ENCODE measurements at places on chromosomes 3 and 15.

DNA sequence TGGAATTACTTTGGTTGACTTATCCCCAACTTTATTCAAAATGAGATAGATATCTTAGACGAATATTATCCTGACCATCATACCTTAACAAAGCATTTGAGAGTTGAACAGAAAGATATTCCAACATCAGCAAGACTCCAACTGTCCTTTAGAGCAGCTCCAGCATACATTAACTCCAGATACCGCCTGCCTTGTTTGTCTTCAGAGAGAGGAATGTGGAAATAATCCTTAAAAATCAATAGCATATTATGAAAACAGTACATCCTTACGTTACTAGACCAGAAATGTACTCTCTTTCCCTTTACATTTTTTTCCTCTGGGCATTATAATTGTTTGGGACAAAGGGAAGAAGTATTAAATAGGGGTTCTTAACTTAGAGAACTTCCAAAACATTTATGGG is 1.7 kb downstream of the ANKUB1 start:
- DNase-seq = no peak

DNA sequence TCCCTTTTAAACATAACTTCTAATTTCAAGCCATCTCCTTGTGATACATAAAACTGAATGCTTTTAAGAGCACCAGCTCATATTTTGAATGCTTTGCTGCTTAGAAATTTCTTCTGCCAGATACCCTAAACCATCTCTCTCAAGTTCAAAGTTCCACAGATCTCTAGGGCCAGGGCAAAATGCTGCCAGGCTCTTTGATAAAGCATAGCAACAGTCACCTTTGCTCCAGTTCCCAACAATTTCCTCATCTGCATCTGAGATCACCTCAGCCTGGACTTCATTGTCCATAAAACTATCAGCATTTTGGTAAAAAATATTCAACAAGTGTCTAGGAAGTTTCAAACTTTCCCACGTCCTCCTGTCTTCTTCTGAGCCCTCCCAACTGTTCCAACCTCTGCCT is 17.5 kb downstream of the OSTN start:
- DNase-seq = no peak

DNA sequence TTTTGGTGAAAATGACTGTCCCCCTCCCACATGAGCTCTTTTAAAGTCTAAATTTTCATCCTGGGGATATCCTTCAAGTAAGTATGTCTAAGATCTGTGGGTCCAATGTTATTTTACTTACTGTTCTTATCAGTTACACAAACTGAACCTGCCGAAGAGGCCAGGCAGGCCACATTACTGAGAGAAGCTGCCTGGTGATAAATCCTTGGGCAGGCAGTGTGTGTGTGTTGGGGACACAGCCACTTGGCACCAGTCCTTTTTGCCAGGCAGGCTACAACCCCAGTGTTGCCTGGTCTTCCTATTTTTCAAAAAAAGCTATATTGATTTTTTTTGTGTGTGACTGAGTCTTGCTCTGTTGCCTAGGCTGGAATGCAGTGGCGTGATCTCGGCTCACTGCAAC is 50.6 kb upstream of the RASA2 start:
- DNase-seq = no peak

GRCh38 chr3:16808393-16809107 is 76.2 kb upstream of the PLCL2 start:
- no peak for DNase-seq

- no peak for DNase-seq
Observed at GRCh38 chr3:185479373-185479945, 19.4 kb downstream of the TMEM41A start.

DNA sequence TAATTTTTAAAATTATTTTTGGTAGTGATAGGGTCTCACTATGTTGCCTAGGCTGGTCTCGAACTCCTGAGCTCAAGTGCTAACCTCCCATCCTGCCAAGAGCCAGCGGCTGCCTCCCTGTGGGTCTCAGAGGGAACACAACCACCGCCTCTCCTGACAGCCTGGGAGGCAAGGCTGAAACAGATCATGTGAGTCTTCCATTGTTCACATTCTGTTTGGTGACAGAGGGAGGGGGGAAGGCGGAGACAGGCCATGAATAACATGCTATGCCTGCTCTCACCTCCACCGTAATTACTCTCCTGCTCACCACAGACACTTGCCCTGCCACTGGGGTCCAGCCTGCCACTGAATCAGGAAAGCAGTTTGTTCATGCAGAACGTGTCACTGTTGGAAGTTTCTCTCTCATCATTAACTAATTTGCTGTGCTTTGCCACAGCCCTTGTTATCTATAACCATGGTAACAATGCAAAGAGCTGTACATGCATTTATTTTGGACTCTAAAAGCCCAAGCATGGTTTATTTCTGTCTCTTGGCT is 78.4 kb upstream of the RASGRF1 start:
- peak; percentile 93 for DNase-seq

GRCh38 chr15:92012881-92013280 is 159.4 kb downstream of the SLCO3A1 start:
- no peak for DNase-seq

DNA sequence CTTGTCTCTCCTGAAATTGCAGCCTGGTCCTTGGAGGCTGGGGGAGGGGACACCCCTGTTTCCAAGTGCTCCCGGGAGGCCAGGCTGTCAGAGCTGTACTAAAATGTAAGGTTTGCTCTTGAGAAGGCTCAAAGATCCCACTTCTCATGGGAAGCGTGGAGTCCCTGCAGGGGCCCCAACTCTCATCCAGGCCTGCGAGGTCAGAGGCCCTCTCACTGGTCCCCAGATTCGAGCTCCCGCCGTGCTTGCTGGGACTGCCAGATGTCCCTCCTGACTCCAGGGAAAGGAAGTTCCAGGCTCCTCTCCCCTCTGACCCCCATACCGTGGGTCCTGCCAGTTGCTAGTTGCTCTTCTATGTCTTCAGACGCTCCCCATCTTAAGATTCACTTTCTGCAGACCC is 14.5 kb upstream of the ANPEP start:
- no peak for DNase-seq

GRCh38 chr15:74387141-74387541 is 19.7 kb upstream of the CYP11A1 start:
- DNase-seq = no peak

DNA sequence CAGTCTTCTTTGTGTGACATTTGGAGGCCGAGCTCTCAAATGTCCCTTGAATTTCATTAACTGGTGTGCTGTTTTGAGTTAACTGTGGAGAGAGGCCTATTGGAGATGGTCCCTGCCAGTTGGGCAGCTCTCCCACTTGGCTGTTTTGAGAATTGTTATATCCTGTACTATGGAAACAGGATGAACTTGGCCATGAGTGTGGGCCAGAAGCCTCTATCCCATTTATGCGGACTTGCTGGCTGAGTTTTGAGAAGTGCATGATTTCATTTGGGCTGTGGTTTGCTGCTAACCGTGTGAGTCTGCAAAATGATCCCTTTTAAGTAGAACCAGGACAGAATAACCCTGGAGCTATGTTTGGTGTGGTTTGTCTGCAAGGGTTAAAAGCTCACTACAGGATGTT is 366.0 kb downstream of the PTPRG start:
- DNase-seq = no peak

GRCh38 chr3:150144191-150144708 is 173.6 kb upstream of the PFN2 start:
- DNase-seq = no peak

DNA sequence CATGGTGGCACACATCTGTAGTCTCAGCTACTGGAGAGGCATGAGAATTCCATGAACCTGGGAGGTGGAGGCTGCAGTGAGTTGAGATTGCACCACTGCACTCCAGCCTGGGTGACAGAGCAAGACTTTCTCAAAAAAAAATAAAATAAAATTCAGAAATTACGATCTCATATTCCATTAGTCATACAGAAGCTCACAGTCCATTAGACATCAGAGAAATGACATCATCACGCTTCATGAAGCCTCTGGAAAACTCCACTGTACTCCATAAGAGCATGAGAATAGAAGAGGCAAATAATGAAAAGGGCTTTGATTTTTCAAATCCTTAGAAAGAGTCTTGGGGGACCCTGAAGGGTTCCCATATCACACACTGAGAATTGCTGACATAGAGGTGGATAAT is 145.0 kb upstream of the MITF start:
- DNase-seq = no peak

- peak; percentile 75 for DNase-seq
Observed at GRCh38 chr3:42823351-42823750, 14.1 kb downstream of the ACKR2 start.
